ENCODE measurements at places on chromosomes 2 and 18.
A peak's percentile ranks its signal among the peaks of the same experiment; 100 is the strongest.

DNA sequence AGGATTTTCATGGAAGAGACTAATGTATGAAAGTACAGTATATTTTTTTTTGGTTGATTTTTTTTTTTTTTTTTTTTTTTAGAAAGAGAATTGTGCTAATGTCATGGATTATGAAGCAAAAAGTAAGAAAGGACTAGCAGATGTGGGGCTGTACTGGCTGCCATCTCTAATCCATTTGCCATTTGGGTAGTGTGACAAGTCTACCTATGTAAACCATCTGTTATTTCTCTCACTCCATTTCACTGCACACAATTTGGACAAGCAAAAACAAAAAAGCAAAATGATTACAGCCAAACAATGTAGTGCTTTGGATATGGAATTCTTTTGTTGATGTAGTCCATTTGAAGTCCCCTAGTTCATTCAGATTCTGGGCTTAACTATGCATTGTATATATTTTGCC is 1355.4 kb downstream of the LRP1B start:
- no peak for DNase-seq

DNA sequence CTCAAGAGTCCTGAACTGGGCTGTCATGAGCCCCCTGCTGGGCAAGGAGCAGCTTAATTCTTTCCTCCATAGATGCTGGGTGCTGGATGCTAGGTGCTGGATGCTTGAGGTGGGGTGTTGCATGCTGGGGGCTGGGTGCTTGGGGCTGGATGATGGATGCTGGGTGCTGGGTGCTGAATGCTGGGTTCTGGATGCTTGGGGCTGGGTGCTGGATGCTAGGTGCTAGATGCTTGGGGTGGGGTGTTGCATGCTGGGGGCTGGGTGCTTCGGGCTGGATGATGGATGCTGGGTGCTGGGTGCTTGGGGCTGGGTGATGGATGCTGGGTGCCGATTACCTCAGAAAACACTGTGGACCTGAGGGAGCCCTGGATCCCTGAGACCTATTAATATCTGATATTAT is 837.7 kb downstream of the GALR1 start:
- DNase-seq = no peak

GRCh38 chr2:118807668-118808428 is 39.6 kb downstream of the EN1 start:
- DNase-seq = no peak

- no peak for DNase-seq
Measured at GRCh38 chr2:240820607-240821428, 799 bp upstream of the KIF1A start.

GRCh38 chr2:54772110-54772509 is 48.6 kb downstream of the EML6 start:
- peak; percentile 90 for DNase-seq

- no peak for DNase-seq
Measured at GRCh38 chr18:49874238-49874637, 60.9 kb upstream of the ACAA2 start.

DNA sequence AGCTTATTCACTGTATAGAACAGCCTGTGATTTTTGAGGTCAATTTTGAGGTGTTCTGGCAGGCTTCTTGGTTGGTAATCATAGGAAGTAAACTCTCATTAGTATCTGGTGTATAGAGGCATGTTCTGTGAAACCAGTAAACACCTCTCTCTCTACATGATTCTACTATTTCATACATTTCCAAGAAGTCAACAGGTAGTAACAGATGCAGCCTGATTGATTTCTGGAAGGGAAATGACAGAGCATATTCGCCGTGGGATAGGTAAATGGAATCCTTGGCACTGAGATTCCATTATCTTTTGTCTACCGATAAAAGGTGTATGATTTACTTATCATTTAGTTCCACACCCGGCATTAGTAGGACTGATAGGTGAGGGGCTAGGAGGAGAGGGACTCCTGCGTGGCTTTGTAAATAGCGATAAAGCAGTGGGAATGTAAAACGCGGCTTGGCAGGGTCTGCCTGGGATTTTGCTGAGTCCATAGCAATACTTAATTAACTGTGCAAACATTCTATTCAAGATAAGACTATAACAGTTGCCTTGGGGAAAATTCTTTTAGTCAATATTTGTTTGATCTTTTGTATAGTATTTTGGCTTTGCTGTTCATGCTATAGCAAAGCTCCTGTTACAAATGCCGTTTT is 32.3 kb downstream of the LYPD6B start:
- no peak for DNase-seq

DNA sequence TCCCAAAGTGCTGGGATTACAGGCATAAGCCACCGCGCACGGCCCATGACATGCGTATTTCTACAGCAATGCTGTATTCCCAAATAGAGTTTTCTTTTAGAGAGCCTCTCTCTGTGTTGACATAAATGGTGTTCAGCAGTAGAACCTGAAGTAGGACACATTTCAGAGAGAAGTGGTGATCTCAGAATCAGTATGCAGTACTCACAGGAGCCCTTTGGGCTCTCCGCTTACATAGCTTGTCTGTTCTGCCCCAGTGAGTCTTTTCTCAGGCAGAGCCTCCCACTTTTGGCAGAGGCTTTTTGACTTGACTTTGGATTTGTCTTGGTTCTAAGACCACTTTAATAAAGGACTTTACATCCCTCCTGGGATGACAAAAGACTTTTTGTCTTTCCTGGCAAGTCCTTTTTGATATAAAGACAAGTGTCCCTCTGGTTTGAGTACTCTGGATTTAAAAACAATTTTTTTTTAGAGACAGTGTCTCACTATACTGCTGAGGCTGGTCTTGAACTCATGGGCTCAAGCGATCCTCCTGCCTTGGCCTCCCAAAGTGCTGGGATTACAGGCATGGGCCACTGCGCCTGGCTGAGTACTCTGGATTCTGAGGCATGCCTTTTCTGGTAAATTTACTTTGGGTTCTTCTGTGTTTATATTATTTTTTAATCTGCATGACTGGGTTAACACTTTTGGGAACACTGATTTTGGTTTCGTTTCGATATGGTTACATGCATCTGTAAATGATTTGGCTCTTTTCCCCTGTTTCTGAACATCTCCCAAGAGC is 113.3 kb downstream of the SMAD2 start:
- DNase-seq = no peak

- no peak for DNase-seq
Measured at GRCh38 chr2:3117650-3118216, 259.9 kb downstream of the EIPR1 start.

GRCh38 chr18:57918601-57919000 is 115.5 kb upstream of the ATP8B1 start:
- no peak for DNase-seq

DNA sequence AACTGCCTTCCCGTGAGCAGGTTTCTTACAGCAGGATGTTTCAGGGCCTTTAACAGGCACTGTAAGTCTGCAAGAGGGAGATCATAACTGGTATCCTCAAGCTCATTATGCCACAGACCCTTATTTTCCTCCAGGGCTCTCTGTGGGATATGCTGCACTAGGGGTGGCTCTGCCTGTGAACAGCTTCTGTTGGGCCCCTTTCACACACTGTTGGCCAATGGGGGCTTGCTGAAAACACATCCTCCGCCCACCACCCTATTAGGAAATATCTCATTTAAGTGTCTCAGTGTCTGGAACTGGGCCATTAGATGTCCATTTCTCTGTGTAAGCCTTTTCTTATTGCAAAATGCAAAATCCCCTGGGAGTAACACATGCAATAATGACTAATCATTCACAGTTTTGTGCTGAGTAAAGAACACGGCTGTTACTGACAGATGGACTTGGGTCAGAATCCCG is 414.3 kb upstream of the HS6ST1 start:
- DNase-seq = no peak

DNA sequence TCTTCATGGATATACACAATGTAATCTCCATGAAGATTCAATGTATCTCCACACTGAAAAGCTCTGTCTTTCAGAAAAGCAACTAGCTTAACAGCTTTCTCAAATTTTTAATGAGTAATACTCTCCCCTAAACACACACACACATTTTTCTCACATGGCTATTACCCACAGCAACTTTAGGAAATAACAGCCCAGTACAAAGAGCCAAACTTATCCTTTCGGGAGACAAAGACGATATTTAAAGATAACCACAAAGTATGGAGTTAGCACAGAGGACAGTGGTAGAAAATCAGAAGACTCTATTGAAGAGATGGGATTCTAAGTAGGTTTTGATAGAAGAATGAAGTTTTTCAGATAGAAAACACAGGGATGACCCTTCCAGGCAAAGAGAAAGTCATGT is 394.9 kb upstream of the TRIB2 start:
- peak; percentile 33 for DNase-seq

DNA sequence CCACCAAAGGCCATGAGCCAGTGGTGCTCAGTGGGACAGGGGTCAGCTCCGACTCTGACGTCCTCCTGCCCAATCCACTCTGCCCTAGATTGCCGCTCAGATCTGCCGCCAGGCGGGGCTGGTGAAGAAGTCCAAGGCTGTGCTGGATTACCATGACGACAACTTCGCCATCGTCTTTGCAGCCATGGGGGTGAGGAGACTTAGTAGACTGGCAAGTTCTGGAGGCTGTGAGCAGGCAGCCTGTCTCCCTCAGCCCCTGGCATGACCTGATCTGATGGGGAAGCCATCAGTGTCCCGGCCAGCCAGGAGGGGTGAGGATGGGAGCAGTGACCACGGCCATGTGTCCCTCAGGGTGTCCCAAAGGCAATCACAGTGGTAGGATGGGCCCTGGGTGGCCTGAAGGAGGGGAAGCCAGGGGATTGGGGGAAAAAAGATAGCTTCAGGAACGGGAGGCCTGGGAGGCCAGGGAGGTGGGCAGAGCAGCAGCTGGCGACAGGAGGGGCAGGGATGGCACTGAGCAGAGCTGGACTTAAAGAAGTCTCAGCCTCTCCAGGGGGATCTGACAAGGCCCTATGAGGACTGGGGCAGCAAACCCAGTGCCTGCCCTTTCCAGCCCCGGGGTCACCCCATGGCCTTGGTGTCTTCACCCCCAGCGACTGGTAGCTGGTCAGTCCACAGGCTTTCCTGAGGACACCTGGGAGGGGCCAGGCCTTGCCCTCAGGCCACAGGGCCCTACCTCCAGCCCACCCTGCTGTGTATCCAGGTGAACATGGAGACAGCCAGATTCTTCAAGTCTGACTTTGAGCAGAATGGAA is 17.4 kb upstream of the ANKRD53 start:
- DNase-seq = no peak

- DNase-seq = peak; percentile 67
Measured at GRCh38 chr2:99066075-99066958, 75.2 kb upstream of the C2orf15 start.

- no peak for DNase-seq
Measured at GRCh38 chr2:11430729-11431128, 35.2 kb downstream of the E2F6 start.

GRCh38 chr18:46289931-46290330 is 185.7 kb downstream of the HAUS1 start:
- DNase-seq = no peak

DNA sequence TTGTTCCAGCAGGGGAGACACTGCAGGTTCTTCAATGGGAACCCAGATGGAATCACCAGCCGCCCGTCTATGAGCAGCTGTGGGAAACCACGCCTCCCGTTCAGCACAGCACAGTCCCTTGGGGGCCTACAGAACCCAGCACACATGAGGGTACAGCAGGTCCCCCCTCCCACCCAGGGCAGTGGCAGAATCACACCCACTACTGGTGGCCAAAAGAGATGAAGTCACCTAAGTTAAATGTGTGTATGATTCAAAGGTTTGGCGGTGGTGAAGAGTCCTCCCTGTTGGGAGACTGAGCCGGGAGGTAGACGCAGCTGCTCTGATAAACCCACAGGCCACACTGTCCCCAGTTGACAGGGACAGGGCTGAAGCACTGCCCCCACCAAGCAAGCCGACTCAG is 44.3 kb downstream of the L3MBTL4 start:
- DNase-seq = no peak

DNA sequence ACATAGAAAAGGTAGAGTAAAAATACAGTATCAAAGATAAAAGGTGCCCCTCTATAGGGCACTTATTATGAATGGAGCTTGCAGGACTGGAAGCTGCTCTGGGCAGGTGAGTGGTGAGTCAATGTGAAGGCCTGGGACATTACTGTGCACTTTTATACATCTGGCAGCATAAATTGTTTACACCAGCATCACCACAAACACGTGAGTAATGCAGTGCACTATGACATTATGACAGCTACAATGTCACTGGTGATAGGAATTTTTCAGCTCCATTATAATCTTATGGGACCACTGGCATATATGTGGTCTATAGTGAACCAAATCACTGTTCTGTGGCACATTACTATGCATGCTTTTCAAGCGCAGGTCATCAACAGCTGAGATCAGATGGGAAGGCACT is 48.1 kb downstream of the TPGS2 start:
- peak; percentile 83 for DNase-seq

DNA sequence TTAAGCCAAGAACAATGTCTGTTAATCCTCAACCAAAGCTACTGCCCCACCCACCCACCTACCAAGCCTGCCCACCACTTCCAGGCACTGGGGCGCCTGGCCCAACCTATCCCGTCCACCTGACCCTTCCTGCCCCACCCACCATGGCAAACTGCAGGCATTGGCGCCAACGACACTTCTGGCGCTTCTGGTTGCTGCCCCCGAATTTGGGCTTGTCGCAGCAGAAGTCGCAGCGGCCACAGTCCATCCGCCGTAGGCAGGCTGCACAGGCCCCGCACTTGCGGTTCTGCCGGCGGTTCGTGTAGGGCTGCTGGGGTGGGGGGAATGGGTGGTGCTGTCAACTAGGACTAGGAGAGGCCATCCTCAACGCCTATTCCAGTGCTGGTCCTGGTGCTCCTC is 7.3 kb downstream of the MBD1 start:
- no peak for DNase-seq

- DNase-seq = no peak
Measured at GRCh38 chr2:8081130-8081529, 600.7 kb upstream of the ID2 start.

DNA sequence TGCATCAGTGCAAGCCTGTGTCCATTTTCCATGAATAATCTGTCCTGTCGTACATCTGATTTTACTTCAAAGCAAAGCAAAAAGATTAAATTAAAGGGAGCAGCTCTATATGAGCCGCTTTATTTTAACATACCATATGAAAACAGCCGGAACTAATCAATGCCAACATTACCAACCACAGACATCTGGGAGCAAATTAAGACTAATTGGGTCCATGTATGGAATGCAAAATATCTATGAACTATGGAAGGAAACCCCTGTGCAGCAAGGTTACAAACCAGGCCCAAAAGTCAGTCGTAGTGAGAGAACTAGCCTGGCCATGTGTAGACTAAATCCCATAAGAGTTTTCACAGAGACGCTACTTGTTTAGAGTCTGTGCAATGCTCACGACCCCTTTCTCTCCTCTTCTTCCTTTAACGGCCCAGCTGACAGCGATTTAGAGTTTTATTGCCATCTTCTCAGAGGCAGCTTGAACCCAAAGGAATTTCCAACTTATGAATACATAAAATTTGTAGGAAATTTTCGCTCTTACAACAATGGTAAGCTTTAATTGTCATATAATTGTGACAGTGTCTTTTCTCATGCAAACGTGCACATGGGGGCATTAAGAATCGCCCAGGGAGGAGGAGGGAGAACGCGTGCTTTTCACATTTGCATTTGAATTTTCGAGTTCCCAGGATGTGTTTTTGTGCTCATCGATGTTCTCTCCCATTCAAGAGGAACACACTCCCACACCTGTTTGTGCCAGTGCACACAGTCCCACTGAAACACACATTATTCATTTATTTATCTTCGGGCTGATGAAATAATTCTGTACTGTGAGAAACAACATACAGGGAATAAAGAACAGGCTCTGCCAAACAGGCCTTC is 52.9 kb upstream of the RPL31 start:
- no peak for DNase-seq

Measured in ELR (cell line).